Fibroblast of villous mesenchyme (primary cell): ENCODE measurements at places on chromosomes 2 and 18.
A peak's percentile ranks its signal among the peaks of the same experiment; 100 is the strongest.

GRCh38 chr2:26001743-26002351, 19.6 kb upstream of the KIF3C start:
- no peak for DNase-seq

GRCh38 chr2:44945676-44946371, 4.3 kb downstream of the SIX3 start:
- no peak for DNase-seq

DNA sequence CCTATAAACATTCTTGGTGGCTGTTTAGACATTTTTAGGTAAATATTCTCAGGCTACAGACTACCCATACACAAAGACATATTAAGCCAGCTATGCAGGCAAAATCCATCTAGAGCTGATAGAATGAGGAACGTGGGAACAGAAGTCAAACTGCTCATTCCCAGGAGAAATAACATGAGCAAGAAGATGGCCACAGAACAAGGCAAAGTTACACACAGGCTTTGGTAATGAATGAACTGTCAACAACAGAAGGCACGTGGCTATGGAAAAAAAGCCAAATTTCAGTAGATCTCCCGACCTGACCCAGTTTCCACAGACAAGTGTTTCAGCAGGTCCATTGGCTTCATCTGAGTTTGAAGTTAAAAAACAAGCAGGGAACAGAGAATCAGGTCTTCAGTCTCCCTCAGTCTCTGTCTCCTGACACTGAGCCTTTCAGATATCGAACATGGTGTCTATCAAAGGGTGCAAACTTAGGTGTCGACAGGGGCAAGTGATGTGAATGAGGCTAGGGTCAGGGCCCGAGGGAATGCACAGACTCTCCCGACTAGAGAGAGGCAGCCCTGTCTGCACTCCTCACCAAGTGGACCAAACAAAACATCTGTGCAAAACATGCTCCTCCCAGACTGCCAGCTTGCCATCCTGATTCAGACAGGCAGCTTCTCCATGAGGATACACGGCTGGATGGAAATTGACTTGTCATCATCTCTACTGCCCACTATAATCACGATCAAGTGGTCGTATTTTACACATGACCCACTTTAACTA, 25.9 kb downstream of the SIGLEC15 start:
- DNase-seq: peak; percentile 38

DNA sequence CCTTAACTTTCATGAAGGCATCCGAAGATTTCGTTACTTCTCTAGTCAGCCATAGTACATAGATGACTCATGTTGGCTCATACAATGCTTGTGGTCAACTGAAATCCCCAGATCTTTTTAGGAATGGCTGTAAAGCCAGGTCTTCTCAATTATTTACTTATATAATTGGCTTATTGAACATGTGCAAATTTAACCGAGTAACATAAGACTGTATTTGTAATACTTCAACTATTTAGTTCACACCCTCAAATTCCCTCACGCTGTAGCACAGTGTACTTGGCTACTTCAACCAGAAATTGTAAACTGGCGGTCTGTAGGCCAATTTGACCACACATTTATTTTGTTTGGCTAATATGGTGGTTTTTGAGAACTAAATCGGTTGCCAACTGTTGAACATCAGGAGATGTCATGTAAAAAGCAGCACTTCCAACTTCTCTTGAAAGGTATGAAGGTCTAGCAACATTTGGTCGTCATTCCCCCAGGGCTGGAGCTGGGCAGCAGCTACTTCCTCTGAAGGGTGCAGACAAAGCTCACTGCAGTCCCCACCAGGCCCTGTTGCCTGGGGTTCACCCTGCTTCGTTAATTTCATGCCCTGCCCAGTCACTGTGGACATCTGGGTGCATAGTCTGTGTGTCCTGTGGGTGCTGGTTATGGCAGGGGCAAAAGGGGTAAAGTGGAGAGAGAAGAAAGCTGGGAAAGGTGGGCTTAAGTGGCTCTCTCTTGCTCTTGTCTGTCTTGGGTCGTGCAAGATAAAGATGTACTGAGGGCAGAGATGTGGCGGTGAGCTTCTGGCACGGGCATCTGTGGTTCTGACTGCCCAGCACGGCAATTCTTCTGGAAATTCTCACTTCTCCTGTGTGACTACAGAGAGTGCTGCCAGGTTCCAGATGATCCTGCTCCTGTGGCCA, 3.2 kb upstream of the SH3RF3 start:
- DNase-seq: peak; percentile 88

DNA sequence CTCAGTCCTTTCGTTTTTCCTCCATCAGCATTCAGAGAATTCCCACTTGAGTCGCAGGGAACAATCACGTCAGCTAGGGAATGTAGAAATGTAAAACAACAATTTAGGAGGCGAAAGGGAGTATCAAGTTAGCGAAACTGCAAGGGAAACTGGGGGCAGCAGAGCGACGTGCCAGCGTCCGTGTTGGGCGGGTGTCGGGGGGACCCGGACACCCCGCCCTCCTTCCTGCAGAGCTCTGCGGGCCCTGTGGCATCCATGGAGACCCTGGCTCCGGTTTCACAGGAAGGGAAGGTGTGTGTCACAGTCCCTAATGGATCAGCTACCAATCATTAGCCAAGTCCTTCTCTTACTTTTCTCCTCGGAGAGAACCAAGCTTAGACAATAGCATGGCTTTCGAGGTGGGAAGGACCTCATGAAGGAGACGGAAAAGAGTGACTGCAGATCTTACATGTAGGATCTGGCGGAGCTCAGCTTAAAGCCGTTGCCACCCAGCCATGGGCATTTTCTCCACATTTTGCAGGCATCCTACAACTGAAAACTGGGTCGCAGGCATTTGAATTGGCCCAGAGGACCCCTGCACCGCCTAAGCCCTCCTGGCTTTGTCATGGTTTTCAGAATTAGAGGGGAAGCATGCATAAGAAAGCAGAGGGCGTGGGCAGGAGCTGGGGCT, 33.7 kb downstream of the SOX11 start:
- DNase-seq: no peak

DNA sequence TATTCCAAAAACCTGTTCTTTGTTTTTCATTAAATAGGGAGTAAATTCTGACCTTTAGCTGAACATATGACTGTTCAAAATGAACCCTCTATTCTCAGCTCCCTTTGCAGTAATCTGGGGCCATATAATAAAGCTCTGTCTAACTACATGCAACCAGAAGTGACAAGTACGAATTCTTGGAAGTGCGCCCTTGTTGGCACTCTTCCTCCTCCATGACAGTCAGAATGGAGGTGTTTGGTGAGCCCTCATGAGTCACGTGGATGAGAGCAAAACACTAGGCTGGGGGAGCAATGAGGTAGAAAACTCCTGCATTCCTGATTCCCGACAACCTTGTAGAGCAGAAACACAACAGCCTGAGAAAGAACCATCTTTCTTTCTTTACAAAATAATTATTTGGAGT, 552.9 kb downstream of the FBXO15 start:
- DNase-seq: no peak

GRCh38 chr18:9870431-9871008, 15.3 kb upstream of the TXNDC2 start:
- DNase-seq: no peak

DNA sequence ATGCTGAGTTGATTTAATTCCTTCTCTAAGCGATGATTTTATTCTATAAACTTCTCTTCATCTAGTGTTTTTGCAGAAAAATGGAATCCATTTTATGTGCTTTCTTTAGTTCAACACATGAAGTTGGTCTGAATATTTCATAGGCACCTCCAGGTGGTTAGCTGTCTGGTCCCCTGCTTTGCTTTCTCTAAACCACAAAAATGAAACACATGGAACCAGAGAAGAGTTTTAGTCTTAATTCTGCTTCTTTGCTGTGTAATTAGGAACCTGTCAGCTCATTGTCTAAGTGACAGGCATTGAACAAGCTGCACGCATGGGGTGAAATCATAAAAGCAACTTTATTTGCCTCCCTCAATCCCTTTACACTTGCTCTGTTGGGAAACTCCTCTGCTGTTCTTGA, 150.4 kb downstream of the PIK3C3 start:
- no peak for DNase-seq

- no peak for DNase-seq
Observed at GRCh38 chr2:237982039-237982725, 15.4 kb downstream of the UBE2F start.

DNA sequence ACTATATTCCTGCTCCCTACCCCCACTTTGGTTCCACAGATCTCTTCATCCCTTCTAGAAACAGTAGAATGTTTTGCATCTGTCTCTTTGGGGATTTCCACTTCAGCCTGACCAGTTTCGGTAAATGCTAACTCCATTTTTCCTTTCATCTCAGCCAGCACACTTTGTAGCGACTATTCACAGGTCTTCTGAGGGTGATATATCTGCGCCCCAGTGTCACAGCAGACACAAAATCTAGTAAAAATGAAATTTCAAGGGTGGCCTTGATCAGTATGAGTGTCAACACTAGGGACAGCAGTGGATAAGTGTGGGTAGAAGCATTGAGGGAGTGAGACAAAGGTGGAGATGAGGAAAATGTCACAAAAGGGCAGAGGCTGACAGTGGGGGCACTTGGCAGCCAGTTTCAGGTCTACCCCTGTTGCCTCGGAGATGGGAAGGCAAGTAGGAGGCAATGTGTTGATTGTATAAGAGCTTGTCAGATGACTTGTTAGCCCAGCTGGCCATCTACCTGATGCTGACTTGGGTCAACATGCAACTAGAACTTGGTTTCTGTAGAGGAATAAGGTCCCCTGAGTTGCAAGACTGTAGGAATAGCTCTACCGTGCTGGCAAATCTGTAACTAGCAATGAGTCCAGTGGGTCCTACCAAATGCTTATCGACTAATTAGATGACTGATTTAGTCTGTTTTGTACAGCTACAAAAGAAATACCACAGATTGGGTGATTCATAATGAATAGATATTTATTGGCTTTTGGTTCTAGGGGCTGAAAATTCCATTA, 60.7 kb downstream of the CXCR4 start:
- DNase-seq: no peak

GRCh38 chr2:124623560-124623959, 598.5 kb downstream of the CNTNAP5 start:
- no peak for DNase-seq

GRCh38 chr2:39059366-39059952, 61.4 kb downstream of the SOS1 start:
- DNase-seq: peak; percentile 68

DNA sequence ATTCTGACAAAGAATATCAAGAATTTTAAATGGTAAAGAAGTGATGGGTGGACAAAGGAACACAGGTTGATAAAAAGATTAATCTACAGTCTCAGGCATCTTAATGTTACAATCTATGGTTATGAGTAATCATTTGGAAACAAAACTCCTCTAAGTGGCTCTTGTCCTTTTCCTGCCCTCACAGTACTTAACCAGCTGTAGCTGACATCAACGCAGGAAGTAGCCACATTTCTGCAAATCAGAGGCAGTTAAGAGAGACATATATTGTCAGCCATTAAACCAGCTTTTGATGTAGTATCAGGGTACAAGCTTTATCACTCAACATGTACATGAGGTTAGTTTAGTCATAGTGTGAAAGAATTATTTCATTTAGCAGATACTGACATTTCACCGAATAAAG, 244.6 kb downstream of the NR4A2 start:
- DNase-seq: no peak

GRCh38 chr2:224220586-224221255, 181.2 kb downstream of the FAM124B start:
- no peak for DNase-seq

DNA sequence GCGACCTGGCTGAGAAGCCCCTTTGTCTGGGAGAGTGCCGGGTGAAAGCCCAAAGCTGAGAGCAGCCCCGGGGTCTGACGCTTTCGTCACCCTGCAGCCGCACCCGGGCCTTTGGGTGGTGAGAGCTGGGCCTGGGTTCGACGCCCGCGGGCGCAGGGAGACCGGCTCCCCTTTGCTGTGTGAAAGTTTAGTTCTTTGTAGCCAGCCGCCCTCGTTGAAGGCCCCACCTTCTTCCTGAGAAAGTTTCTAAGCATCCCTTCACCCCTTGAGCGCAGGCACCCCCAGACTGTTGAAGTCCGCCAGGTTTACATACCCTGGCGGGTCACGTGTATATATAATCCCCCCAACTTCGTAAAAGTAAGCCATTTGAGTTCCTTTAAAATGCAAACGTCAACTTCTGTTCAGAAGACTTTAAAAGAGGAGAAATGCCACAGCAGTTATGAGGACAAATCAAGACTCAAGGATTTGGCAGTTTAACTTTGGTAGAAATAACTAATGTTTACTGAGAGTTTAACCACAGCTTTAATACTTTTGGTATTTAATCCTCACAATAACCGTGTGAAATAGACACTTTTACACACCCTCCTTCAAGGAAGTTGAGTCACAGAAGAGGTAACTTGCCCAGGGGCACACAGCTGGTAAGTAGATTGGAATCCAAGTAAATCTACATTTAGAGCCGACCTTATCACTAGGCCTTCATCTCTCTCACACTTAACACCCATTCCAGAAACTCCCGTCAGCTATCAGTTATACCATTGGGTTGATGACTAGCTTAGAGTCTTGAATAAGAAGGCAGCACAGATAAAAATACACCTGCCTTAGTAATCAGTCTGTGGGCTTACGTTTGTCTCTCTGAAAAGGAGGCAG, 1.1 kb upstream of the MBOAT2 start:
- DNase-seq: peak; percentile 53

DNA sequence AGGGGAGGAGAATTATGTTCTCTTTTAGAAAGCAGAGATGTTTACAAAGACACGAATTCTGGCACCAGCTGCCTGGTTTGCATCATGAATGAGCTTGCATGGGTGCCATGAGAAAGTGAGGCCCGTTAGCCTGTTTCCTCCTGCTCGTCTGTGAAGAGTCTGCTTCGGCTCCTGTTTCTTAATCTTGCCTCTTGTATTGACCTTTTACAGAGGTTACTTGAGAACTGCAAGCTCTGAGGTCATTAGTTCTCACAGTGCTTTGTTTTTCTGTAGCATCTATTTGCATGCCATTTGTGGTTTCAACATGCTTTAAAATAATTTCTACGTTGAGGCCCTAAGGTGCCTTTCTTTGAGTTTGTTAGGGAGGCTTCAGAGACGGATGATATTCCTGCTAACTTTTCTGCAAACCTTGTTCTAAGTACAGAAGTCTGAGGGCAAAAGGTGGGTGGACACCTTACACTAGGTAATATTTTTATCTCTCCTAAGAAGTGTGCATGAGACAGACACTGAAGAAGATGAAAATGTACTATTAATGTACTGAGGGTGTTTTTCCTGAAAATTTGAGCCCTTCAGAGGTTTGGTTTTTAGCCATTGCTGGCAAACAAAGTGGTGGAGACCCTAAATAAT, 53.4 kb upstream of the LINC00305 start:
- DNase-seq: peak; percentile 25

DNA sequence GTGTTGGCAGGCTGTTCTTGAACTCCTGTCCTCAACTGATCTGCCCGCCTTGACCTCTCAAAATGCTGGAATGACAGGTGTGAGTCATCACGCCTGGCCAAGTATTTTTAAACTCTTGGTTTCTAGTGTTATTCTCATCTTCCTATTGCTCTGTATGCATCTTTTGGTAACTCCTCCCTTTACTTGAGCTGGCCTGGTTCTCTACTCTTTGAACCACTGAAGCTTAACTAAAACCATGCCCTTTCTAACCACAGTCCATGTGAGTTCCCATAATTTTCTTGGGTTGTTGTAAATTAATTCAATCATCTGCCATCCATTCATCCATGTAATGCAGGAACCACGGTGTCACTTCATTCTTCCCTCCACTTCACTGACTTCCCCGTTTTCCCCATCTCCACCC, 1131.3 kb downstream of the DPP10 start:
- no peak for DNase-seq

GRCh38 chr2:134216152-134216829, 37.6 kb upstream of the MGAT5 start:
- no peak for DNase-seq
